ENCODE measurements at places on chromosomes 16 and 17.

DNA sequence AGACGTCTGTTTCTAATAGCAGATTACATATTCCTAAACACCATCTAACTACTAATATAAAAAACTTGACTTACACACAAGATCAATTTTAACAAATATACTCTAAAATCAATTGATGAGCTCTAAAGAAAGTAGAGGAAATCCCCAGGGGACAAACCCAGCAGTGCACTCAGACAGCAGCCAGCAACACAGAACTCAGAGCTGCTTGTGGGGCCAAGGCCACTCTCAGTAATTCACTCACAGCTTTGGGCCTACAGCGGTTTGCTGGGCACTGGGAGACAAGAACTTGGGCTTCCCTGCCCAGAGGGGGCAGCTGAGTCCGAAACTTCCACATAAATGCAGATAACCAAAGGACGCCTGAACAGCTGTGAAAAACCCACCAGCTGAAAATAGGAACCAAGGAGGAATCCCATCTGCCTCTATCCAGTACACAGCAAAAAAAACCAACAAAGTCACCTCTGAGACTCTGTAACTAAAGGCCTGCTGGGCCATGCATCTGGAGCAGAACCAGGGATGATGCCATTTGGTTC lies 21.4 kb downstream of the NPLOC4 start:
- DNase-seq = no peak

DNA sequence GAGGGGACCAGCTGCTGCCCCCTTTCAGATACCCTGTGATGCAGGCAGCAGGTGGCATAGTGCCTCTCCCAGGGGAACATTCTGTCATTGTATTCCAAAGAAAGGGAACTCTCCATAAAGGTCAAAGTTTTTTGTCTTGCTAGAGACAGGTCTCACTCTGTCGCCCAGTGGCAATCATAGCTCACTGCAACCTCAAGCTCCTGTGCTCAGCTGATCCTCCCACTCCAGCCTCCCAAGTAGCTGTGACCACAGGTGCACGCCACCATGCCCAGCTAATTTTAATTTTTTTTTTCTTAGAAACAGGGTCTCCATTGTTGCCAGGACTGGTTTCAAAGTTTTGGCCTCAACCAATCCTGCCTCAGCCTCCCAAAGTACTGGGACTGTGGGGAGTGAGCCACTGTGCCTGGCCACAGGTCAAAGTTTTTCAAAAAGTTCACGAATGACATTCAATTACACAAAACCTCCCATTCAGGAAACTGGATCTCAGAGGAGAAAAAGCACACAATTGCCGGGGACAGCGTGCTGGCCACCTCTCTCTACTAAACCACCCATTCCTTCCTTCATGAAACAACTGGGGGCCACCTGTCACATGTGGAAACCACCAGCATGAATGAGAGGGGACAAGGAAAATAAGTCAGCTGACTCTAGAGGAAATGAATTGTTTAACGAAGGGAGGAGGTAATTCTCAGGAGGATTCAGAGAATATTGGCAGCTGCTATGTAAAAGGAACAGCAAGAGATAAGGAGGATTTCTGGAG lies 80.0 kb downstream of the MARCHF10 start:
- no peak for DNase-seq

DNA sequence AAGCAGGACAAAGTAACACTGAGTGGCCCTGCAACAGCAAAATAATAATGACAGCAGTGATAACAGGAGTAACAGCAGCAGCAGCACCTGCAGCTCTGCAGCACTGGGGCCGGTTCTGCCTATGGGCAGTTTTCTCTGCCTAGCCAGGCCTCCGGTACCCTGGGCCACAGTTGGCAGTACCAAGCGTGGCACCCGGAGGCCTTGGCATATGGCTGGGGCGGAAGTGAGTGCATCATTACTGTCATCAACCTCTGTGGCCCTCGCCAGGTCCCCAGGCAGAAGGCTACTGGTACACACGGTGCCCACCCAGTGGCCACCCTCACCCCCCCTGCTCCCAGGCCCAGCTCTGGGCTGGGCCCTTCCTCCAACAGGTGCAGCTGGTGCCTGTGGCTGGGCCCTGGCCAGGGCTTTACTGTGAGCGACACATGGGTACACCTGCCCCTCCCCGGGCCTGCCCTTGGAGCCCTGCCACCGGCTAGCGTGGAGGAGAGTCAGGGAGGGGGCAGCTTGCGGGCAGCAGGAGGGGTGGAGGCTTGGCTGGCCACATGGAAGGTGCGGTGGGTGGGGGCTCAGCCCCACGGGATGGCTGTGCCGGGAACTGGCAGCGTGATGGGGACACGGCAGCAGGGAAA lies 3.0 kb downstream of the KCNJ12 start:
- no peak for DNase-seq

DNA sequence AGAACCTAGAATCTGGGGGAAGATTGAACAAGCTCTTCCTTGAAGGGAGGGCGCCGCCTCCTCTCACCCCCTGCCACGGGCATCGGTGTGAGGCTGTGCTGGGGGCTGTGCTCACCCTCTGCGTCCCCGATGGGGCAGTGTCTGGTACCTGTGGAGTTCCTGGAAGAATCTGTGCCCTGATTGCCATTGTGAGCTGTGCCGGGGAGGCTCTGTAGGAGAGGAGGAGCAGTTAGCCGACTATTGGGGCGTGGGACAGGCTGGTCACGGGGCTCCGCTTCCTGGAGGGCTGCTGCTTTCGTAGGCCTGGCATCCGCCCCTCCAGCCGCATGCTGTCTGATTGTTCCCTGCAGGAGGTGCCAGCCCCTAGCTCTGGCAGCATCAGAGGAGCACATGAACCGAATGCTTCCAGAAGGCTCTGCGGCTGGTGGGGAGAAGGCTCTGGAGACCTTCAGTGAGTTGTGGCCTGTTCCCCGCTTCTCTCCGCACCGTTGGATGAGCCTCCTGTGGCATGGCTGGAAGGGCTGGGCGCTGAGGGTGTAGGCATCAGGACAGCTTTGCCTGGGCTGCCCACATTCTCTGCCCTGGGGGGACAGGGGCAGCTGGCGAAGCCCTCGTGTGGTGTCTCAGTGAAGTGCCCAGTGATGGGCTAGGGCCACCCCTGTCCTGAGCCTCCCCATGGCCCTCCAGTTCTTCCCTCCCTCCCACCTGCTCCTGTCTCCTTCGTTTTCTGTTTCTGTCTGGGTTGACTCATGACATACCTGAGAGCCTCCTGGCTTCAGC lies 86.9 kb downstream of the SEC14L1 start:
- DNase-seq = no peak

- no peak for DNase-seq
Observed at GRCh38 chr16:47136099-47136842, 7.5 kb downstream of the NETO2 start.

- DNase-seq = peak; percentile 55
Observed at GRCh38 chr17:80513892-80514291, 30.7 kb upstream of the RPTOR start.

DNA sequence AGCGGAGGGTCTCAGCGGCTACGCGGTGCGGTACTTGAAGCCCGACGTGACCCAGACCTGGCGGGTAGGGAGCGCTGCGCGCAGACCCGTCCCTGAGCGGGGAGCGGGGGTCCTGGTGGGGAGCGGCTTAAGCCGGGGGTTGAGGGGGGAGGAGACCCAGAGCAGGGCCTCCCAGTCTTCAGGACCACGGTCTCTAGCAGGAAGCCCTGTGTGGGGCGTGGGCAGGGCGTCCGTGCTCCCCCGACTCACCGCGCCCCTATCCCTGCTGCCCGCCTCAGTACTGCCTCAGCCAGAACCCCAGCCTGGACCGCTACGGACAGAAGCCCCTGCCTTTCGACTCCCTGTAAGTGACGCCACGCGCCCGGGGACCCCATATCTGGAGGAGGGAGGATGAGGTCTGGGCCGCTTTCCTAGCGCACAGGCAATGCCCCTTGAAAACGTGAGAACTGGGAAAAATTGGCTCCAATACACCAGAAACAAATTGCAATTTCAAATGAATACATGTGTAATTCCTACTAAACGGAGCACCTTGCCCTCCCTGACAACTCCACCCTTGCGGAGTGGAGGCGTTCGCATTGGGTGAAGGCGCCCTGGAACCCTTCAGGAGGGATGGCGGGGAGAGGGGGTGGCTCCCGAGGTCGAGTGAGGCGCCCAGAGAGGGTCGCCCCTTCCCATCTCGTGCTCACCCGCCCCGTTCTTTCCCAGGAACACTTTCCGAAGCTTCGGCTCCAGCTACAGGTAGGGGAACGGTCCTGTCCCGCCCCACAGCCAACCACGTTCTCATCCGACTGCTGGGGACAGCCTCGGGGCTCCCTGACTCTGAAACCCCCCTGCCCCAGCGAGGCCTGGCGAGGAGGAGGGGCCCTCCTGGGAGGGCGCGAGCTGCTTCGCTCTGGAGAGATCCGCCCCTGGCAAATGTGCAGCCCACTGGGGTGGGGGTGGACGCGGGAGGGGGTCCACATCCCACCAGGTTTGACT lies 14.6 kb upstream of the CNGB1 start:
- DNase-seq = no peak

DNA sequence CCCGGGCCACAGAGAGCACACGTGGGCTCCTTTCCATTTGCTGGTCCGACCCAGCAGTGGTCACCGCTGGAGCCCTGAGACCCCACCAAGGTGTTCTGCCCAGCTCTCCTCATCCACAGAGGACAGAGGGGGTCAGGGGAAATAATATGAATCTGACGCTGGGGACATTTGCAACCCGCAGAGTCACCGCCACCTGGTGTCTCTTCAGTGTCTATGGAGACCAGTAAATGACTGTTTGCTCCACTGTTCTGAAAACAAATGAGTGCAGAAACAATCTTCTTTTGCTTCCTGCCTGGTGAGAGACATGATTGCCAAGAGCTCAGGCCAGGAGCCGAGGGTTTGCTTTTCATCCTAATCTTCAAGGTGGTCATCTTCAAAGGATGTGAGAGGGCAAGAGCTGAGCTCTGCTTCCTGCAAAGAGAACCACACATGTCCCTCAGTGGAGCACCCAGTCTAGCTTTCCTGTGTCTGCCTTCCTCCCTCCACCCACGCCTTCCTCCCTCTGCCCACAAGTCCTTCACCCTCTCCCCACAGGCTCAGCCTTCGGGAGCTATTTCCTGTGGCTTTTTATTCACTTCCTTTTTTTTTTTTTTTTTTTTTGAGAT lies 14.7 kb upstream of the KLHDC4 start:
- DNase-seq = no peak

DNA sequence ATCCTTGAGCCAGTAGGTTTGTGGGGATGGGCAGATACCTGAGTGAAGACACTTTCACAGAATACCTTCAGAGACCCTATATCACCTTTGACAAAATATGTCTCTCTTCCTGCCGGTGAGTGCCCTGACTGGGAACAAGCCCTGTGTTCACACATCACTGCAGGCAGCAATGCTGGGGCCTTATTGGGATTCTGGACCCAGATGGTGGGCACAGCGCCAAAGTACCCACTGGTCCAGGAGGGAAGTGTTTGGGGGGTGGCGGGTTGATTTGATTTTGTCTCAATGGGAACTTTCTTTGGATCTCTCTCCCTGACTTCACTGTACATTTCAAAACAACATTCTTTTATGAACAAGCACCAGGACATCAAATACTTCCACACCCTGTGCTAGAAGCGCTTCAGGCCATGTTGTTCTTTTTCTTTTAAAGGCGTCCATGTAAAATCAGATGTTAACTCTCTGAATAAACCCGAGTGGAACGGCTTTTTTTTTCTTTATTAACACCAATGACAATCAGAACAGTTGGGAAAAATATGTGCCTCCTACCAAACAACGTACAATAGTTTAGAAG lies 62.4 kb upstream of the AKTIP start:
- no peak for DNase-seq

- no peak for DNase-seq
Observed at GRCh38 chr16:11060364-11060763, 116.0 kb downstream of the CLEC16A start.

DNA sequence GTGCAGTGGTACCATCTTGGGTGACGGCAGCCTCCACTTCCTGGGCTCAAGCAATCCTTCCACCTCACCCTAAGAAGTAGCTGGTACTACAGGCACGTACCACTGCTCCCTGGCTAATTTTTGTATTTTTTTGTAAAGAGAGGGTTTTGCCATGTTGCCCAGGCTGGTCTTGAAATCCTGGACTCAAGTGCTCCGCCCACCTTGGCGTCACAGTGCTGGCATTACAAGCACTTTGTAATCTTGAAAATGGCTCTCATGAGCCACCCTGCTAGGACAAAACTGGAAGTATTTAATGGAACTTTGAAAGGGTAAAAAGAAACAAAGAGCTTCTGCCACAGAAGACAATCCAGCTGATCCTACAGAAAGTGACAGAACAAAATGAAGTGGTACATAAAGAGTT lies 9.2 kb downstream of the SUMO2 start:
- DNase-seq = no peak

DNA sequence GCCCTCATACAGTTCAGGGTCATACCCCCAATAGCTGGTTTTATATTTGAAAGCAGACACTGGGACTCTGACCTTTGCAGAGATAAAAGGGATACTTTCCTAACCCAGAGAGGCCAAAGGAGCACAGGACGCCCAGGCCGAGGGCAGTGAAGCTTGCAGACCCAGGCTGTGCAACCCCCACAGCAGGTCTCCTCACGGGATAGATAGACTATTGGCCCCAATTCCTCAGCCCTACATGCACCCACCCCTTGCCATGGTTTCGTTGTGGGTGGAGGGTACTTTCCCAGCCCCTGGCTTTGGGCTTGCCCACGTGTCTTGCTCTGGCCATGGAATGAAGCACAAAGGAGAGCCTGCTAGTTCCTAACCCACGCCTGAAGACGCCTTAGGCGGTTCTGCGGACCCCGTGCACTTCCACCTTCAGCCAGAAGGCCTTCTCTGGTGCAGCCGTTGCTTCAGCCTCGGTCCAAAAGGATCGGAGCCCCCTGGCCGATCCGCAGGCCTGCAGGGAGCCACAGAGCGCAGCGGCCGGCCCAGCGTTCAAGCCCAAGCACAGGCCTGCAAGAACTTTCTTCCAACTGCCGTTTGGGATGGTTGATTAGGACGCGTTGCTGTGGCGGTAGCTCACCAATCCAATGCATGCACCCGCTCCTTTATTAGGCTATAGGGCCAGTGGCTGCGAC lies 9.8 kb upstream of the BRCA1 start:
- DNase-seq = no peak

GRCh38 chr16:75000481-75001081 lies 1.8 kb downstream of the ZNRF1 start:
- no peak for DNase-seq

GRCh38 chr17:77466140-77466539 lies 325.4 kb downstream of the SEC14L1 start:
- no peak for DNase-seq

DNA sequence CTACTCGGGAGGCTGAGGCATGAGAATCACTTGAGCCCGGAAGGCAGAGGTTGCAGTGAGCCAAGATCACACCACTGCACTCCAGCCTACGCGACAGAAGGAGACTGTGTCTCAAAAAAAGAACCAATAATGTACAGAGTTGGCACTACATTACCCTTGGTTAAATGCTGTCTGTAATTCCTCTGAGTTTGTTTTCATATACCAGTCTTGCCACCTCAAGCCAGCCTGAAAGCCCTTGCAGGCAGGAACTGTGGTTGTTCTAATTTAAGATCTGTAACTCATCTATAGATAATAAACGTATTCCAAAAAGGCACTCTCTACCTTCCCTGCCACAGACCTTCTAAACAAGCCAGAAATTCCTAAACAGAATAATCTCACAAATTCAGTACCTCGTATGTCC lies 4.3 kb upstream of the KANSL1 start:
- DNase-seq = no peak

GRCh38 chr17:67107811-67108775 lies 63.7 kb downstream of the CACNG1 start:
- no peak for DNase-seq

All from H54 (cell line).